ENCODE measurements at places on chromosomes 7 and 10.

GRCh38 chr7:75928568-75928914 lies 13.6 kb downstream of the POR start:
- no peak for DNase-seq

- DNase-seq = no peak
These were observed 25.5 kb downstream of the ZNRF2 start for GRCh38 chr7:30309842-30310435.

GRCh38 chr10:106595281-106595680 lies 569.2 kb downstream of the SORCS1 start:
- DNase-seq = no peak

- no peak for DNase-seq
These were observed 1.8 kb downstream of the LFNG start for GRCh38 chr7:2521341-2521745.

- DNase-seq = no peak
These were observed 5.8 kb downstream of the MINDY4 start for GRCh38 chr7:30776971-30777370.

DNA sequence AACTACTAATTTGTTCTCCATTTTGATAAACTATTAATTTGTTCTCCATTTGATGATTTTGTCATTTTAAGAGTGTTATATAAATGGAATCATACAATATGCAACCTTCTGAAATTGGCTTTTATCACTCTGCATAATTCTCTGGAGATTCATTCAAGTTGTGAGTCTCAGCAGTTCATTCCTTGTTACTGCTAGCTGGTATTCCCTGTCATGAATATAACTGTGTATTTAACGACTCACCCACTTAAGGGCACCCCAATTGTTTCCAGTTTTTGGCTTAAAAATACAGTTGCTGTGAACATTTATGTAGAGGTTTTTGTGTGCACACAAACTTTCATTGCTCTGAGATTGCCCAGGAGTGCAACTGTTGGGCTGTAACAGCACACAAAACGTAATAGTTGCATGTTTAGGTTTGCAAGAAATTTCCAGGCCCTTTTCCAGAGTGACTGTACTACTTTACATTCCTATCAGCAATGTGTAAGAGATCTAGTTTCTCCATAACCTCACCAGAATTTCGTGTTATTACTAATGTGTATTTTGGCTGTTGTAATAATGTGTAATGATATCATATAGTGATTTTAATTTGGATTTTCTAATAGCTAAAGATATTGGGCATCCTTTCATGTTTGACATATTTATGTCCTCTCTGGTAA lies 153.2 kb upstream of the ADCY1 start:
- no peak for DNase-seq

DNA sequence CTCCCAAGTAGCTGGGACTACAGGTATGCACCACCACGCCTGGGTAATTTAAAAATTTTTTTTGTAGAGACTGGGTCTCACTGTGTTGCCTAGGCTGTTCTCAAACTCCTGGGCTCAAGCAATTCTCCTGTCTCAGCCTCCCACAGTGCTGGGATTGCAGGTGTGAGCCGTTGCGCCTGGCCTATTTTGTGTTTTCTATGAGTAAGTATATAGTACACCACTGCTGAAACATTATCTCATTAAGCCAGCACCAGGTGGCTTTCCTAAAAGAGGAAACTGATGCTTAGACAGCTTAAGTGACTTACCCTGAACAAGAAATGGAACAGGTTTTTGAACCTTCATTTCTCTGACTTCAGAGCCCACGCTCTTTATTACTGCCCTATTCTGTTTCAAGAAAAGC lies 7.8 kb upstream of the PTPN12 start:
- DNase-seq = no peak

DNA sequence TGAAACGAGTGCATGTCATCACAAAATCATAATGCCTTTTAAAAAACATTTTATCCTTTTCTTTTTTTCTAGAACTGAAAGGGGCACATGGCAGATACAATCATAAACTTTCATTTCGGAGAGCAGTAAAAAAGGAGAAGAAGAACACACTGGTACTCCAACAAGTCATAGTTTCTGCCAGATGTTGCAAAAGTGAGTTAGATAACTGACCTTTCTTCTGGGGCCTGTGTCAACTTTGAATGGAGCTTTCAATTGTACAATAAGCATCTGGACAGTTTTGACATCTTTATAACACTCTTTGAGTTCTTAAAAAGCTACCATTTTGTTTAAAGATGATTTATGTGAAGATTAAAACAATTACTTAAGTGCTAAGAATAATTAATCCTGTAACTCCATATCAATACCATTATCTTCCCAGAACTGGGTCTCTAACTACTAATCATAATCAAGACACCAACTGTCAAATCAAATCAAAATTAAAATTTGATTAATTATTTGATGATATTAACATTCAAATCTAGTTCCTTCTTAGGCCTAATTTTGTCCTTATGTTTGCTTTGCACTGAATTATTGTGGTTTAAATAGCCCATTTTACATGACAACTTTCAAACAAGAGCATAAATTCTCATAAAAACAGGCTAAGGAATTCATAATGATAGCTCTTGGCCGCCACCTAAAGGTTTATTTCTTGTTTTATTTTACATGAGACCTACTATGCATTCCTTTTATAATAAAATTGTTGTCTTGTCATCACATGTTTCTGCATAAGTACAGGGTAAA lies 19.5 kb upstream of the ITGB8 start:
- no peak for DNase-seq

- no peak for DNase-seq
These were observed 42.7 kb upstream of the ITGB8 start for GRCh38 chr7:20288036-20288435.

- DNase-seq = no peak
These were observed 17.7 kb upstream of the TPK1 start for GRCh38 chr7:144853542-144853941.

DNA sequence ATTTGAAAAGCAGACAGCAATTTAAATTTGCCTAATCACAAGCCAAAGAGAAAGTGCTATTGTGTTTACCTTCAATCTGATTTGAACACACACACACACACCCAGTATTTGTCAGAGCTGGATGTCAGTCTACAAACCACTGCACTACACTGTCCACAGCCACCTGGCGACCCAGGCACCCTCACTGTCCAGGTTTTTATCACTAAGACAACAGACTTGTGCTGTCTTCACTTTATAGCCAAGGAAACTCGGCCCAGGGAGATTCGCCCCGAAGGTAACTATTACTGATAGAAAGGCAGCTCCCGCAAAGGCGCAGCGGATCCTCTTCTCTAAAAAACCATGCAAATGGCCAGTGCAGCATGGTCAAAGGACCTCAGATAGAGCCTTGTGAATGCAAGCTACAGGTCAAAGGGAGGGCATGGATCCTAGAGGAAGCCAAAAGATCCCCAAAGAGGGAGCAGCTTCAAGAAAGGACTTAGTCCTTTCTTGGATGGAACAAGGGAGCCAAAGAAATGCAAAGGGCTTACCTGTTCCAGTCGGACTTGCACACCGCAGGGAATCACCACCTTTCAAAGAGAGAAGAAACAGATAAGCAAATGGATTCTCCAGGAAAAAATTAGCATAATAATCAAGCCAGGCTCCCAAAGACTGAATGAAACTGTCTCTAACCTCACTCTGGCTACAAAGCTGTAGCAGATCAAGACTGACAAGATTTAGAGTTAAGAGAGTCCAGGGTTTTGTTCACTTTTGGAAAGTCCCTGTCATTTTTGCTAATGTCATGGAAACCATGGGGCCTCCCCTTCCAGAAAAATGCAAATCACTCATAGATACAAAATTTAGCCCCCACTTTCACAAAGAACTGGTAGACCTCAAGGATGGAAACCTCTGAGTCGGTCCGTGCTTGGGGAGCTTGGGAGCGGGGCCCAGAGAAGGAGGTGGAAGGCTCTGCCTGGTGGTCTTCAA lies 101.1 kb downstream of the TNS3 start:
- DNase-seq = no peak

GRCh38 chr7:41599760-41600159 lies 103.1 kb downstream of the INHBA start:
- DNase-seq = no peak

- DNase-seq = no peak
These were observed 205.4 kb downstream of the FANK1 start for GRCh38 chr10:126101736-126102135.

DNA sequence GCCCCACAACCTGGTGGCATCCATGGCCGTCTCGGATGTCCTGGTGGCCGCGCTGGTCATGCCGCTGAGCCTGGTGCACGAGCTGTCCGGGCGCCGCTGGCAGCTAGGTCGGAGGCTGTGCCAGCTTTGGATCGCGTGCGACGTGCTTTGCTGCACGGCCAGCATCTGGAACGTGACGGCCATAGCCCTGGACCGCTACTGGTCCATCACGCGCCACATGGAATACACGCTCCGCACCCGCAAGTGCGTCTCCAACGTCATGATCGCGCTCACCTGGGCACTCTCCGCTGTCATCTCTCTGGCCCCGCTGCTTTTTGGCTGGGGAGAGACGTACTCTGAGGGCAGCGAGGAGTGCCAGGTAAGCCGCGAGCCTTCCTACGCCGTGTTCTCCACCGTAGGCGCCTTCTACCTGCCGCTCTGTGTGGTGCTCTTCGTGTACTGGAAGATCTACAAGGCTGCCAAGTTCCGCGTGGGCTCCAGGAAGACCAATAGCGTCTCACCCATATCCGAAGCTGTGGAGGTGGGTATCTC lies 1.1 kb downstream of the HTR5A start:
- DNase-seq = no peak

DNA sequence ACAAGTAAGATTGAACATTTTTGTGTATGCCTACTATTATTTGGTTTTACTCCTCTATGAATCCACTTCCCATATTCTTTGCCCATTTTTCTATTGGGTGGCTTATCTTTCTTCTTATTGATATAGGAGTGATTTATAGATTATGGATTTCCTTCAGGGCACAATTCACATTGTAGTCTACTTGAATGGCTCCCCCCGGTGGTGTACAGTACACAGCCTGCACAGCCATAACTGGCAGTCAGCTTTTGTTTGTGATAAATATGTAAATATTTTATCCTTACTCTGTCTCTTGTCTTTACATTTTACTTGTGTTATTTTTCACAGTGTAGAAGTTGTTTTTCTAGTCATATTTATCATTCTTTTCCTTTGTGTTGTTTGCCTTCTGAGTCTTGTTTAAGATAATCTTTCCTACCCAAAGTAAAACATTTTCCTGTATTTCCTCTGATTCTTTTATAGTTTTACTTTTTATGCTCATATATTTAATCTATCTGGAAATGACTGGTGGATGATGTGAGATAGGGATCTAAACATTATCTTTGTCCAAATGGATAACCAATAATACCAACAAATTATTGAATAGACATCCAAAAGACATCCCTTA lies 23.9 kb upstream of the CALD1 start:
- no peak for DNase-seq

GRCh38 chr7:138842111-138842510 lies 44.1 kb upstream of the ATP6V0A4 start:
- no peak for DNase-seq

DNA sequence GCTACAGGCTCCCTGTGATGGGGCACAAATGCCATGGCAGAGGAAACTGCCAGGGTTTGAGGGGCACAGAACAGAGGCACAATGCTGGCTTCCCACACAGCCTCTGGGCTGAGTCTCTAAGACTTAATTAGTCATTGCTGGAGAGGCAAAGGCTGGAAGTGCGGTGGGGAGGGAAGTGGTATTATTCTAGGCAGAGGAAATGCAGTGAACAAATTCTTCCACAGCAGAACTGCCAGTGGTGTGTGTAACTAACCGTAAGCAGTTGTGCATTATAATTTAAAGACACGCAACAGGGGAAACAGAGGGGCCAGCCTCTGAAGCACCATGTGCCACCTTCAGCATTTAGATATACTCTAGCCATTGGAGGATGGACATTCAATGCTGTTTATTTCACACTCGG lies 12.8 kb downstream of the ICA1 start:
- DNase-seq = no peak

DNA sequence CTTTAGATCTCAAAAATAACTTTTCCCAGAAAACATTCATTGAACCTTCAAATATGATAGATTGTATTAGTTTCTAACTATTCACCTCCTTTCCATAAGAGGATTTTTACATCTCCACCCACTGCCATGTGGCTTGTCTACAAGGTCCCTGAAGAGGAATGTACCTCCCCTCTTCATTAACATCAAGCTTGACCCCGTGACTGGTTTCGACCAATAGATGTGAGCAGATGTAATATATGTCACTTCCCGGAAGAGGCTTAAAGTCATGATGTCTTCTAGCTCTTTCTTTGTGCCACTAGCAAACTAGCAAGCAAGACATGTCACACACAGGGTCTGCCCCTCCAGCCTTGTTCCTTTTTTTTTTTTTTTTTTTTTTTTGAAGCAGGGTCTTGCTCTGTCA lies 6.9 kb downstream of the BAZ1B start:
- no peak for DNase-seq

DNA sequence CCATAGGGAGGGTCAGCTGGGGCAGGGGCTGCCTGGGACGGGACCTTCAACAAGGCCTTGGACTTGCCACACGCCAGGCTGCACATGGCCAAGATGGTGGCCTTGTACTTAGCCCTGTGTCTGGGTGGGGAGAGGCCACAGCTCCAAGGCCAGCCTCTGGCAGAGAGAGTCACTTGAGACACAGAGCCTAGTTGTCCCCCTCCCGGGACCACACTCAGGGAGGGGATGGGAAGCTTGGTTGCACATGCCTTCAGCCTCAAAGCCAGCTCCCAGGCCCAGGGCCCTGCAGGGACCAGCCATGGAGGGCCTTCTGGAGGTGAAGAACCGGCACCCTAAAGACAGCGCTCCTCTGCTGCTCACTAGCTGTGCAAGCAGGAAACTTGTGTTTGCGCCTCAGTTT lies 16.7 kb downstream of the MMRN2 start:
- DNase-seq = no peak

- DNase-seq = peak; percentile 69
These were observed 148.8 kb downstream of the HECW1 start for GRCh38 chr7:43260980-43261878.
